C1 segment of cervical spinal cord (tissue), 14 donors: ENCODE measurements at places on chromosomes 3 and 15.

DNA sequence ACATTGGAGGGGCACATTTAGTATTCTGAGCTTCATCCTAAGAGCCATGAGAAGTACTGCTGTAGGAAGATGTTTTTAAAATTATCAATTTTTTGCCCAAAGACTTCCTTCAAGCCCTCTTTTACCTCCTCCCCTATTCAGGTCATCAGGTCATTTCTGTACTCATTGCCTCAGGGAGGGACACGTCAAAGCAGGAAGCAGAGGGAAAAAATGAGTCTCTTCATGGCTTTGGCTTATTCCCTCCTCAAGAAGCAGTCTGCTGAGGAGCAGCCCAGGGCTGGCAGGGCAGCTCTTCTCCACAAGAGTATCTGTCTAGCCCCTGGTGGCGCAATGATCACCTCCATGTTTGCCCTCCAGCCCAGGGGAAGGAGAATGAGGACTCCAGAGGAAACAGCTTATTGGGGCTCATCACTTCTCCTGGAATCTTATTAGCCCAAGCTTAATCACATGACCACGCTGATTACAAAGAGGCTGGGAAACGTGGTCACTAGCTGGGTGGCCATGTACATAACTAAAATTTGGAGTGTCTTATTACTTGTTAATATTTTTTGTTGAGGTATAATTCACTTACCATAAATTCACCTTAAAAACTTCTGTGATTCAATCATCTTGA lies 44.2 kb upstream of the GATA2 start:
- DNase-seq: no peak

DNA sequence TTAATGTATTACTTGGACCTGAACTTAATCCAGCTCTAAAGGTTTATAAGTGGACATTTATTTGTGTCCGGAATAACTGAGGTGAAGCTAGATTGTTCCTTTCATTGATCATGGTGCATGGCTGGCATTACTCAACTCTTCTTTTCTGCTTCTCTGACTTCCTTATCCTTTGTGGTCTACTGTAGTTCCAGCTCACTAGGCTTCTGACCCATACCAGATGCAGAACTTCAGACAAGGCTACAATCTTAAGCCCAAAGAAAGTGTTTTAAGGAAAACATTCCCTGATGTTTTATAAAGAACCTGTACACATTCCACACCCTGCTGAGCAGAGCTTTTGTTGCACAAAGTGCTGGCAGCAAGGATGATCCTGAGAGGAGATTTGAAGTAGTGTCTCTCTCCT lies 250.8 kb upstream of the TGFBR2 start:
- no peak for DNase-seq

- DNase-seq: no peak
These were observed 115.8 kb upstream of the PLCL2 start for GRCh38 chr3:16768956-16769355.

GRCh38 chr15:25060472-25060803 lies 105.7 kb downstream of the SNRPN start:
- DNase-seq: no peak

DNA sequence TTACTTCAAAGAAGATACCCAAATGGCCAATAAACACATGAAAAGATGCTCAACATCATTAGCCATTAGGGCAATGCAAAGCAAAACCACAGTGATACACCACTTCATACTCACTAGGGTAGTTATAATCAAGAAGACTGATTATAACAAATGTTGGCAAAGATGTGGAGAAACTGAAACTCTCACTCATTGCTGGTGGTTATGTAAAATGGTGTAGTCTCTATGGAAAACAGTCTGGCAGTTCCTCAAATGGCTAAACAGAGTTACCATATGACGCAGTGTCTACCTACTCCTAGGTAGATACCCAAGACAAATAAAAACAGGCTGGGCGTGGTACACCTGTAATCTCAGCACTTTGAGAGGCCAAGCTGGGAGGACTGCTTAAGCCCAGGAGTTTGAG lies 3.5 kb upstream of the ZFAND6 start:
- no peak for DNase-seq

DNA sequence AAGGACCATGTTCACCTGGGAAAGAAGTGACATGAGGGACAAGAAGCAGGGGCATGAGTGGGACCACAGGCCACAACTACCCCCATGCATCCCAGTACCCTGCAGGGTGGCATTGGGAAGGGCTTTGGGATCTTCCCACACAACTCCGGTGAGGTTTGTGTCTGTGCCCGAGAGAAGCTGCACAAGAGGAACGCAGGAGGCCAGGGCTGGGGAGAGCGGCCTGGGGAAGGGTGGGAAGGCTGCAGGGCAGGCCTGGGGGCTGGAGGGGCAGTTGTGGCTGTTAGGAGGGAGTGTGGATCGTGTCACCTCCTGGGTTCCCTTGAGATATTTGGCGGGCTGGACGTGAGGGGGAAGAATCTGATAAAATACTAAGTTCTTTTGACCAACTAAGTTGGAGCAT lies 25.3 kb upstream of the MFSD1 start:
- DNase-seq: no peak
